Activated naive CD4-positive, alpha-beta T cell treated with anti-CD3 and anti-CD28 coated beads, Interleukin-2, amount 50 U/mL, for 16 hours (primary cell): ENCODE measurements at places on chromosomes 3 and 15.

GRCh38 chr3:158751316-158751715 lies 19.1 kb upstream of the RARRES1 start:
- DNase-seq: no peak

- peak; percentile 5 for DNase-seq
Measured at GRCh38 chr3:46705751-46706552, 4.8 kb downstream of the TMIE start.

- no peak for DNase-seq
Measured at GRCh38 chr15:52656412-52656811, 22.8 kb downstream of the ATOSA start.

DNA sequence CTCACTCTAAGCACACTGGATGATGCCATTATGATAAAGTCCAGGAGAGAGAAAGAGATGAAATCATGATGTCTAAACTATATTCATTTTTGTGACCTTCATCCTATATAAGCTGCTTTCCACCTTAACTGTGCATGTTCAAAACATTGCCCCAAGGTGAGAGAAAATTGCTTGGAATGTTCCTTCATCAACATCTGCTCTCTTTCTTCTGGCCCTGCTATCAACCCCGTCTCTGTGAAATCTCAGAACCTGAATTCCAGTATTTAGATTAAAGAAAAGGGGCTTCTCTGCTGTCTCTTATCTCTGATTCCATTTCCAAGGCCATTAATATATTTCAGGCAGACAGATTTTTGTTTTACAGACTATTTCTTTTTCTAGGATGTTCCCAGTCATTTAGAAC lies 47.3 kb upstream of the PHLDB2 start:
- DNase-seq: no peak

DNA sequence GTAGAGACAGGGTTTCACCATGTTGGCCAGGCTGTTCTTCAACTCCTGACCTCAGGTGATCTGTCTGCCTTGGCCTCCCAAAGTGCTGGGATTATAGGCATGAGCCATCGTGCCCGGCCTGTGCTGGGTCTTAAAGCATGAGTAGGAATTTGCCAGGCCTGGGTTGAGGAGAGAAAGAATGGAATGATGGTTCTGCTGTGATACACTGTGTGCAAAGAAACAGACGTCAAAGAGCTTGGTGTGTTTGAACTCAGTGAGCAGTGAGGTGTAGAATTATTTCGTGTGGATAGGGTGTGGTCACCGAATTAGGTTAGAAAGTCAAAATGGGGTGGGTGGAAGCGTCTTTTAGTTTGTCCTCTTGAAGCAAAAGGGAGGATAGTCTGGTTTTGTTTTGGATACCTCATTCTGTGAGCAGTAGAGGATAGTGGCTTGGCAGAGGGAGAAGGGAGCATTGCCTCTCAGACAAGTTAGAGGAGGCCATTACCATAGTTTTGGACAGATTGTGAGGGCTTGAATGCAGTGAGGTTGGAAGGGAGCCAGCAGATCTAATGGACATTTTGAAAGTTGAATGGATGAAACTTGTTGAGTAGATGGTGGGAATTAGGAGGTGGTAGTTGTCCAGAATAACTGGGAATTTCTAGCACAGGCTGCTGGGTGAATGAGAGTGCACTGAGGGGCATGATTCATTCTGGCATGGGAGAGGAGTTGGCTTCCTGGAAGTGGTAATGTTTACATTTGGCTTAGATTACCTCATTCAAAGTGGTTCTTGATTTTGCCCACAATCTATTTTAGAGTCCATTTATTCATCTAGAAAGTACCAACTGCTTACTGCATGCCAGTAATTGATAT lies 27.2 kb downstream of the AKAP13 start:
- DNase-seq: peak; percentile 23

GRCh38 chr15:80375968-80376891 lies 28.0 kb upstream of the ARNT2 start:
- no peak for DNase-seq

- no peak for DNase-seq
Measured at GRCh38 chr3:28840976-28841376, 439.9 kb upstream of the RBMS3 start.

DNA sequence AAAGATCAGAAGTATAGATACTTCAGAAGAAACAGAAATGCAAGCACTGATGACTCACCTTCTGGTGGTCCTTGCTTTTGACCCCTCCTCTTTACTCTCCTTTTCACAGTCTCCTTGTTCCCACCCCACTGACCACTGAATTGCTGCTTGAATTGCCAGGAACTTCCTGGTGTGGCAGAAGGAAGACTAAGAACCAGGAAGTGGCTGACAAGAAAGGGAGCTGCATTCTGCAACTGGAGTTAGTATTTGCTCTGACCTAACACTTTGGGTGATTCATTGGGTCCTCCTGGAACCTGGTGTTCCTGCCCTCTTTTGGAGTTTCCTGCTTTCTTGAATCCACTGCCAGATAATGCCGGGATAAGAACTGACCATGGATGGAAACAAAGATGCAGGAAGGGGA lies 23.0 kb downstream of the KY start:
- no peak for DNase-seq

GRCh38 chr3:16808393-16809107 lies 76.2 kb upstream of the PLCL2 start:
- no peak for DNase-seq

GRCh38 chr15:60121845-60122244 lies 117.7 kb downstream of the FOXB1 start:
- DNase-seq: no peak

- DNase-seq: no peak
Measured at GRCh38 chr15:36358523-36358922, 220.9 kb upstream of the CDIN1 start.

- no peak for DNase-seq
Measured at GRCh38 chr15:37105889-37106288, 5.5 kb upstream of the MEIS2 start.

GRCh38 chr15:70502529-70502928 lies 260.8 kb downstream of the UACA start:
- DNase-seq: no peak

- no peak for DNase-seq
Measured at GRCh38 chr3:63015614-63016309, 140.5 kb upstream of the CADPS start.

DNA sequence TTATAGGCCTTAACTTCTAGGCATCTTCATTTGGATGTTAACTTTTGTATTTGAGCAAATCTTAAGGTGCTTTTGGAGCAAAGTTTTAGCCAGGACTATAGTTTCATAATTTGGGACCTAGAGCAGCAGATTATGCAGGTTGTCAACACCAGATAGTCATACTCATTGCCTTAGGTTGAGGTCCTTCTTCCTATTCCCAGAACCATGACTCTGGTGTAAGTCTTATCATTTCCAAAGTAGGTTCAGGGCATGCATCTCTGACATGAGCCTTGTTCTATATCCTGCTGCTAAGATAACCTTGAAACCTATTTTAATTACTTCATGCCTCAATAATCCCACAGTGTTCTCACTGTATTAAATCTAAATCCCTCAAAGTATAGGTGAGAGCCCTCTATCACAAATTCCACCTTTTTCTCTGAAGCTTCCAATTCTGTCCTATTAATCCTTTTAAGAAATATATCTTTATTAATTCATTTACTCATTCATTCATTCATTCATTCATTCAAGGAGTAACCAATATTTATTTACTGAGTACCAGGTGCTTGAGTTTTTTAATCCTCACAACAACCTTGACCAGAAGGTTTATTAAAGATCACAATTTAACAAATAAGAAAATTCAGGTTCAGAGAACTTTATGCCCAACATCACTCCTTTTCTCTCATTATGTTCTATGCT lies 2.7 kb upstream of the FNDC3B start:
- DNase-seq: no peak

DNA sequence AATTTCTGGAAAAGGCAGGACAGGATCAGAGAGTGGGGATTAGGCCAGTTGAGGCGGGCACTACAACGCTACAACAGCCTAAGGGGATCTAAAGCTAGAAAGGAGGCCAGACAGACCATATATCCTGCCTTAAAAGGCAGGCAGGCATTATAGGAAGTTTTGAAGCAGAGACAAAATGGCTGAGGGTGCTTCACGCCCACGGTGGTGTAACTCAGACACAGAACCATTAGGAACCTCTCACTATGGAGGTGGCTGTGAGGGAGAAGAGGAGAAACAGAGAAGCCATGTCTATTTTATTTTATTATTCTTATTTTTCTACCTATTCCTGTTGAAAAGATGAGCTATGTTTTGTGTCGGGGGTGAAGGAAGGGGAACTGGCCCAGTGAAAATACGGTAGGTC lies 2.1 kb upstream of the USP4 start:
- no peak for DNase-seq

- DNase-seq: peak; percentile 79
Measured at GRCh38 chr3:51501833-51502561, 2.2 kb upstream of the DCAF1 start.

DNA sequence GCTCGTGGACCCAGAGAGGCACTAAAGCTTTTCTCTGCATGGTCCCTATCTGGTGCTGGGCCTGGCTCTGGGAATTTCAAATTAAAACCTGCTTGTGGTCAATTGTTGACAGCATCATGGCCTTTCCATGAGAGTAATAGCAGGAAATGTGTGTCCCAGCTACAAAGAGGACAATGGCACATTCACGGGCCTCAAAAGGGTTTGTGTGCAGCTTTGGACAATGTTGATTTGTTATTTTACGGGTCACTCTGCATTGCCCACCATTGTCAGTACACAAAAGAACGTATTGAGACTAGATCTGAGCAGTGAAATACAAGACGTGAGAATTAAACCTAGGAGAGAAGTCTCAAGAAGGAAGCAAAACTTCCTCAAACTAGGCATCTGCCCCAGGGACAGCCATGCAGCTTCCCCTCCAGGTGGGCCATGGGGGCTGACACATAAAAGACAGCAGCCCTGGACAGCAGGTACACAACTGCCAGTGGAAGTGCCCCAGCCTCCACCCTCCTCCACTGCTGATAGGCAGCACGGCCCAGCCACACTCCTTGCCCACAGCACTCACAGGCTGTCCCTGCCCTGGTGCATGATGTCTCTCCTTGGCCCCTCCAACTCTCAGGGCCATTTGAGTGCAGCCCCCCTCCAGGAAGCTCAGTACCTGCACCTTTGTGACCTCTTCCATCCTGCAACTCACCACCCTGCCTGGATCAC lies 15.9 kb upstream of the LTF start:
- DNase-seq: no peak

DNA sequence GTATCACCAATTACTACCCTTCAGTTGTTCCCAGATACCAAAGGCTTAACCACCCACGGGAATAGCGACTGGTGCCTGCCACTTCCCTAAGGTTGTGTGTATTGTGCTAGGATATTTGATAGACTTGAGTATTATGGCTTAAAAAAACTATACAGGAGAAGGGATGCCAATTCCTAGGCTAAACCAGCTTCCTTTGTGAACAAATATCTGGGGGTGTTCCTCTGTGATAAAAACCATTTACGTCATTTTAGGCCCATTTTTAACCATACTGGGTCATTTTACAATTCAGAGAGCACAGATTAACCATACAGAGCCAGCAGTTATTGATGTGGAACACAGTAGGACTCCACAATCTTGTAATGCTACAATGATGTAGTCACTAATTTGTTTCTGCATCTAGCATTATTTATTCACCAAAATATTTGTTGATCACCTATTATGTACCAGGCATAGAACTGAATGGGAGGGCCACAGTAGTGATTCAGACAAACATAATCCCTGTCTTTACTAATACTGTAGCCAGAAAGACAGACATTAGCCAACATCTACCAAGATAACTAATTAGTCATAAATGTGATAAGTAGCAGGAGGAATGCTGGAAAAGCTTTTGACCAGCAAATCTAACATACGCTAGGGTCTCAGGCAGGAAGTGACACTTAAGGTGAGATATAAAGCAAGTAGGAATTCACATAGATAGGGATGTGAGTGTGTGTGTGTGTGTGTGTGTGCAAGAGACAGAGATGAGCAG lies 184.8 kb downstream of the MECOM start:
- no peak for DNase-seq

- DNase-seq: no peak
Measured at GRCh38 chr15:82812994-82813393, 3.6 kb downstream of the WHAMM start.

GRCh38 chr15:86002444-86002843 lies 77.2 kb upstream of the AGBL1 start:
- DNase-seq: no peak

- DNase-seq: no peak
Measured at GRCh38 chr3:127339016-127339415, 51.2 kb upstream of the PRR20G start.

- no peak for DNase-seq
Measured at GRCh38 chr15:89087161-89087829, 961 bp upstream of the ABHD2 start.

DNA sequence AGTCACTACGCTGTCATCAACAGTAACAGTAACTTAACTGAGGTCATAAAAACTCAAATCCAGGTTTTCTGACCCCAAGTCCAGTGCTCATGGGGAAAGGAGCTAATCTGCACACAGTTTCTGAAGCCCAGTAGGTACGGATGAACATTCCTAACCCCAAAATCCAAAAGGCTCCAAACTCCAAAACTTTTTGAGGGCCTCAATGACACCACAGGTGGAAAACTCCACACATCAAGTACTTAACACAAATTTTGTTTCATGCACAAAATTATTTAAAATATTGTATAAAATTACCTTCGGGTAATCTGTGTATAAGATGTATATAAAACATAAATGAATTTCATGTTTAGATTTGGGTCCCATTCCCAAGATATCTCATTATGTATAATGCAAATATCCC lies 10.5 kb downstream of the MRPL46 start:
- no peak for DNase-seq

GRCh38 chr3:149702691-149703441 lies 45.0 kb upstream of the WWTR1 start:
- DNase-seq: no peak

- DNase-seq: no peak
Measured at GRCh38 chr15:74193299-74193718, 9.3 kb downstream of the STRA6 start.

- no peak for DNase-seq
Measured at GRCh38 chr3:76643623-76644304, 396.1 kb upstream of the ROBO2 start.

DNA sequence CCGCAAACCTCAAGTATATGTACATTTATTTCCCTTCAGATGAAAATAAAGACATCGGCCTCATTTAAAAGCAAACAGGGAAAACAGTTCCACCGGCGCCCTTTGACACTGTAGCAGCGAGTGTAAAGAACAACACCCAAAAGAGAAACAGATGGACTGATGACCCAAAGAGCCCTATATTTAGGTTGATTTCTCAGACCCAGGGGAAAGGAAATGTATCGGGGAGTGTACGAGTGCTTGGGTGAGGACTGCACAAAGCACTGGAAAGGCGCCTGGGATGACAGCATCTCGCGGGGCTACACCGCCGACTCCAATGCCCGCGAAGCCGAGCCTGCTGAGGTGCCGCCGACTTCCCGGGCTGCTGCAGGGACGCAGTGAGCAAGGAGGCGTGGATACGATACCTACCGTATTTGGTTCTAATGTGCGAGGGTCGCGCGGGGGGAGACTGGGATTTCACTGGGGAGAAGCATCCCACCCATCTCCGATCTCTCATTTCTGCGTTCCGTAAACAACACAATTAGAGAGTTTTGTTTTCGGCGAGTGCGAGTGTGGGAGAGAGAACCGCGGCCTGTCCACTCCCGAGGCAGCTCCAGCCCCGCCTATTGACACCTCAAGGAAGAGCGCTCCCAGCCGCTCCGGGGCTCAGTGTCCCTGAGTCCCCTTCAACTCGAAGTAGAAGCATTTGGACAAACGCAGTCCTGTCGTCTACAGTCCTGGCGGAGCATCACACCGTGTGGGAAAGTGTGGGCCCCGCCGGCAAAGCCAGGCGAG lies 2.0 kb downstream of the MECOM start:
- peak; percentile 19 for DNase-seq

- DNase-seq: no peak
Measured at GRCh38 chr15:59353994-59354416, 18.7 kb downstream of the MYO1E start.

- no peak for DNase-seq
Measured at GRCh38 chr3:147391781-147392624, 14.3 kb downstream of the ZIC4 start.
